ENCODE measurements at places on chromosomes 5 and 9. TPM values are rescaled to one million over a fixed set of nuclear protein-coding genes. Genes with fewer than 3 reads are reported as not detected.

PRRX2 gene
- 9.5 TPM for total RNA-seq

CDC37L1 gene
- total RNA-seq: 12.0 TPM

PDZD2 gene
- total RNA-seq: 0.21 TPM

IL4 gene
- not detected for total RNA-seq

AQP3 gene
- total RNA-seq: 15.2 TPM

SEPTIN8 gene
- total RNA-seq: 16.2 TPM

VCP gene
- total RNA-seq: 272 TPM

PCDHB11 gene
- total RNA-seq: 0.08 TPM

SLC25A2 gene
- total RNA-seq: not detected

FGF1 gene
- 0.25 TPM for total RNA-seq
